ENCODE measurements at places on chromosomes 12 and 14.
A peak's percentile ranks its signal among the peaks of the same experiment; 100 is the strongest.

GRCh38 chr14:81412779-81413178 is 12.7 kb upstream of the STON2 start:
- DNase-seq, result peak; percentile 79

GRCh38 chr12:122875590-122876220 is 20.2 kb downstream of the VPS37B start:
- no peak for DNase-seq

DNA sequence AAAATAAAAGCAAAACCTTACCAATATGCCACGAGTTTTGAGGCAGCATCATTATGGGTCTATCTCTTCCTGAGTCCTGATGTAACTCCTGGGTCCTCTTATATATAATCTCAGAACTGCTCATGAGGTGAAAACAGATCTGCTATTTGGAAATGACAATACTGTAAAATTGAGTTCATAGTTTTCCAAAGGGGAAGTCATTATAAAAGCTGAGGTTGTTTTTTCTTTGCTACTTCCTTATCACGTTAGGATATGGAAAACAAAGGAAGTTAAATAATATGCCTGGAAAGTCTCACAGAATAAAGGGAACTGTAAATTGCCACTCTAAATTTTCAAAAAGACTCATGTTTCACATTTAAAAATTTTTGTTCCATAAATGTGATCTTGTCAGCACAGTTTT is at the start of gene CD163L1:
Gene CD163L1, minus strand, starts transcription at position 78 of the 400 bp plus-strand sequence. Its CDS starts 26 bp downstream, at position 52.
- DNase-seq, result no peak

GRCh38 chr14:94583557-94583956 is 2.3 kb downstream of the SERPINA5 start:
- DNase-seq, result no peak

- DNase-seq, result no peak
These were observed 41.1 kb downstream of the CYP46A1 start for GRCh38 chr14:99724939-99725773.

DNA sequence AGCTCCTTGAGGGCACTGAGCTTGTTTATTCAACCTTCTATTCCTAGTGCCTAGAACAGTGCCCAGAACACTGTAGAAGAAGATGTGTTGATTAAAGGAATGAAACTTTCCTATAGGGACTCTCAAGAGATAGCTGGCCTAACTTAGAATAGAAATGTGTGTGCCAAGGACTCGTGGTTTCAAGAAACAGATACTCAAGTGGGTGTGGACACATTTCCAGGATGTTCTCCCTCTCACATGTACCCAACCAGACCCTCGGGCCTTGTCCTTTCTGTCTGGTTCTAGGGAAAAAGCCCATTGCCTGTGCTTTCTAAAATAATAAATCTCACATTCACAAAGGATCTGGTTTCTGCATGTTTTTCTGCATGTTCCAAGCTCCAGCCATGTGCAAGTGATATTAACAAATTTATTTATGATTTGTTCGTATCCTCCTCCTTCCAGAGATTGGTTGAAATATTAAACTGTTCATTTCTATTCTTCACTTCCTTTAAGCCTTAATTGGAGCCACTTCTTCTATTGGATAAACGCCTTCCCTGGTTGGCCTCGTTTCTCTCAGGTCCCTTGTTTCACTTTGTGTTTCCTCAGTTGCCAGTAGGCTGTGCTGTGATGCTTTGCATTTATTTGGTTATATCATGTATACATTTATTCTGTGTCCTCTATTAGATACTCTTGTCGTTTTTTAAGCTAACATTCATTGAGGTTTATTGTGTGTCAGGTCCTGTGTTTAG is 89.8 kb downstream of the CRADD start:
- DNase-seq, result peak; percentile 59

GRCh38 chr12:591167-592023 is 71.8 kb downstream of the NINJ2 start:
- no peak for DNase-seq

DNA sequence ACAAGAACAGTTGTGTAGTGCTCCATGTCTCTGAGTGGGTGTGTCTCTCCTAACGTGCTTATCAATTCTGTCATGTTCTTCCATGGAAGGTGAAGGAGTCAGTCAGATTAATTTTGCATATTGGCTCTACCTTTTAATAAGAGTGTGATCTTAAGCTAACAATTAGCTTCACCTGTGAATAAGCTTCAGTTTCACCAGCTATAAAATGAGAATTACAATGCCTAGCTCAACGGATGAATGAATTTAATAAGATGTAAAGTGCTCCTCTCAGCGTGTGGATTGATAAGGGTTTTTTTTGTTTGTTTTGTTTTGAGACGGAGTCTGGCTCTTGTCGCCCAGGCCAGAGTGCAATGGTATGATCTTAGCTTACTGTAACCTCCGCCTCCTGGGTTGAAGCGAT is 32.7 kb downstream of the CCDC175 start:
- DNase-seq, result no peak

All from ACHN (cell line).